Posterior cingulate gyrus (tissue), 11 donors: ENCODE measurements at places on chromosomes 3 and 15.

DNA sequence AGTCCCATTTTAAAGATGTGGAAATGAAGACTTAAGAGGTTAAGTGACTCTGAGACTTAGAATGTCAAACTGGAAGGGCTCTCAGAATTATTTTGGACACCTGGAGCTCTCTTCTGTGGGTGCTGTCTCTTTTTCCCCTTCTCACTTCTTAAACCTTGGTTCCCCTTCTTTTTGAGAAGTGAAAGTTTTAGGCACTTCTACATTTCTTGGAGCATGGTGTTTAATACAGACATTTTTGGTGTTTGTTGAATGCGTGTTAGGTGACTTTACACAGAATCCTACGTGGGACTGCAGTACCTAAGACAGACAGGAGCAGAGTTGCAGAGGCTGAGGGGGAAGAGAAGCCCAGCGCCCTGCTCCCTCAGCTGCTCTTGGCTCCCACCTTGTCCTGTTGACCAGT lies 133.3 kb downstream of the MDFIC2 start:
- no peak for DNase-seq

DNA sequence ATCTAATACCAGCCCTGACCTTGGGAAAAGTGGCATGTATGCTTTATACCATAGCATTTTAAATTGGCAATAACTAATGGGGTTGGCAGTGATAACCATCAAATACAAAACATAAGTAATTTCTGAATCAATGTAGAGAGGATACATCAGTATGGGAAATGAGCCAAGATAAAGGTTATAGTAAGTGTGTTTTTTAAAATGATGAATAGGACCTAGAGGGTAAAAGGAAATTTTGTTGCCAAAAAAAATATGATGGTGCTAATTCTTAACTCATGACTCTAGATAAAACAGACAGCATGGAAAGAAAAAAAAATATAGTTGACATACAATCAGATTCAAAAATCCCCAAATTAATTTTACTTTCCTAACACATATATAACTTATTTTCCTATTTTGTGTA lies 75.4 kb upstream of the ROBO1 start:
- no peak for DNase-seq

DNA sequence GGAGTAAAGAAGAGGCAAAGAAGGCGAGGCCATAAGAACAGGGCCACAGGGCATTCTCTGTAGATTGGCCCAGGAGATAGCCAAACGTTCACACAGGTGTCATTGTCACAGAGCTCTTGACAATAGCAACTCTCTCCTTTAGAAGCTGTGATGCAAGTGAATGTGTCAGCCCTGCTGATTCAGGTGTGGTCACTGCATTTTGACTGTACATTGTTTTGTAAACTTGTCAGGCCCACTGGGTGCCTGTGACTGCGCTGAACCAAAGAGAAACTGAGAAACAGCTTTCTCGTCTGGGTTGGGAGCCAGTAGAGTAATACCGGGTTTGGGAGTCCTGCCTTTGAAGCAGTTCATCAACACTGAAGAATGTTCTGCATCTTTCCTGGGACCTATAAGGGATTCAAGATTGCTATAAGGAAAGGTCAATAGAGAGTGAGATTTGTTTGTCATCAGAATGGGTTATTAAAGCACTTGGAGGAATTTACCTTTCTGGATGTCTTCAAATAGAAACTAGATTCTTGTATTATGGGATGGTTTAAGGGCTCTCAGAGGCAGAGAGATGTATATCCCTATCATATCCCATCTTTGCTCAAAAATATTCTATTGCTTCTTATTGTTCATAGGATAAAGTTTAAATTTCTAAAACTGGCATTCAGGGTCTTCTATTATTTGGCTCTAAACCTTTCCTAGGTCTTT lies 45.4 kb downstream of the TMEM45A start:
- no peak for DNase-seq

GRCh38 chr3:62562596-62562995 lies 189.2 kb upstream of the FEZF2 start:
- no peak for DNase-seq

DNA sequence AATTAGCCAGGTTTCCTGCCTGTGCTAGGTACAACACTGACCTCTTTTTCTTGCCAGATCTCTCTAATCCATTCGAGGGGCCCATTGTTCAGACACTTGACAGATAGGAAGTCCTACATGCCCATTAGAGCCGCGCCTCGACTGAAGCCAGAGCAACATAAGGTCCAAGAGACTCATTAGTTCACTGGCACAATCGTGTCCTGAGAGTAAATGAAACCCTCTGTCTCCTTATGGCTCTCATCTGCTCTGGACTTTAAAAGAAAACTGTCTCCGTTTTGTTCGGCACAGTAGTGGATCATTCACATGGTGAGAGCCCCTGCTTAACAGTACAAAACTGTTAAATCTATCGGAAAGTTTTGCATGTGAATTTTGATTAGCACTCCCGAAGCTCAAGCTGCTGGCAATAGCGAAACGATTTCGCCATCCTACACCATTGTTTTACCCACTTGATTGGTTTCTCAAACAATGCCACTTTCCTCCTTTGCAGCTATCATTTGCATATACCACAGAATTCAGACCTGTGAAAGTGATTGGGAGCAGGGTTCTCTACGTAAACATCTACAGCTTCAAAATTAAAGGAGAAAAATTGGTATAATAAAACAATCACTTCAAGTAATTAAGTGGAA lies 19.0 kb upstream of the C15orf61 start:
- no peak for DNase-seq

- DNase-seq, result no peak
Observed at GRCh38 chr3:171297207-171297606, 163.0 kb downstream of the TNIK start.

- DNase-seq, result peak; percentile 72
Observed at GRCh38 chr15:94674296-94674695, 442.9 kb downstream of the MCTP2 start.

DNA sequence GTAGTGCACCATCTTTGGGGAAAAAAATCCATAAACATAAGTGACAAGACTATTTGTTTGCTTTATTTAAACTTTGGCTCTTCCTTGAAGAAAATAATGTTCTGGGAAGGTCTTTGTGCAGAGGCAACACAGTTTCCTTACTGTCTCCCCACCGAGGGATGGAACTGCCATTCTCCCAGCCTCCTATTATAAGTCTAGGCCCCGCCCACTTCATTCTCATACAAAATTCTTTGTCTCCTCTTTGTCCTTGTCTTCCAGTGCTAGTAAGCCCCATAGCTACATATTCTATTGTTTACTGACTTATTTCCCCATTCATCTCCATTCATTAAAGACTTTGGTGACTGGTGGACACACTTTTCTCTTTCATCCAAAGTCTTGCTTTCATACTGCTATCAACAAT lies 316.5 kb upstream of the ROBO2 start:
- no peak for DNase-seq

DNA sequence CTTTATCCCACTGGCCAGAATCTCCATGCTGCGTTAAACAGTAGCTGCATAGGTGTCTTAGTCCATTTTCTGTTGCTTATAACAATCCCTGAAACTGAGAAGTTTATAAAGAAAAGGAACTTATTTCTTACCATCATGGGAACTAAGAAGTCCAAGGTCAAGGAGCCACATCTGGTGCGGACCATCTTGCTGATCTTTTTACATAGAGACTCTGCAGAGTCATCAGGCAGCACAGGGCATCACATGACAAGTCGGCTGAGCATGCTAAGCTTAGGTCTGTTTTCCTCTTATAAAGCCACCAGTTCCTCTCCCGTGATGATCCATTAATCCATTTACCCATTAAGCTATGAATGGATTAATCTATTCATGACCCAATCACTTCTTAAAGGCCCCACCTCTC lies 22.4 kb upstream of the FAM174B start:
- DNase-seq, result no peak

- no peak for DNase-seq
Observed at GRCh38 chr15:48596415-48596814, 49.1 kb downstream of the FBN1 start.

DNA sequence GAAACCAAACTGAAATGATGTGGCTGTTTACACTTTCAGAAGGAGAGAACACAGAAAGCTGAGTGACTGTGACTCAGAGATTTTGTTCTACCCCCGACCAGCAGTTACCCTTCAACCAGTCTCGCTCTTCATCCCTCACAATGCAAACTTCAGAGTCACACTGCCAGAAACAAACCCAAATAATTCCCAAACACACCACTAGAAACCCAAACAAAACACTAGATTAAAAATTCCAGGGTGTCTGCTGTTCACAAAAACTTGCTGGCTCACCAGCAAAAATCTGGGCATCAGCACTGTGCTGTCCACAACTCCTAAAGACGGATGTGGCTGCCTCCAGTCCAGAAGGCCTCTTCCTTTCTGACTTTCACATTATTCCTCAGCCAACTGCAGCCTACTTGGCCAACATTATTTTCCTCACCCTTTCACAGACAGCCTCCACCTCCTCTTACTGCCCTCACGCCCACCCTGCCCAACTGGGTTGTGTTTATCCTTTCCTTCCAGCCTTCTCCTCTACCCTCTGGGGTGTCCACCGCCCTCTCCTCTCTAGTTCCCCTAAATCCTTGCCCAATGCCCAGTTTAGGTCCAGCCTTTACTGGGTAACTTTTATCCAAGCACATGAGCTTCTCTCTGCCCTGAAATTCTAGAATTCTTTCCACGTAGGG lies 71.4 kb downstream of the MECOM start:
- no peak for DNase-seq

DNA sequence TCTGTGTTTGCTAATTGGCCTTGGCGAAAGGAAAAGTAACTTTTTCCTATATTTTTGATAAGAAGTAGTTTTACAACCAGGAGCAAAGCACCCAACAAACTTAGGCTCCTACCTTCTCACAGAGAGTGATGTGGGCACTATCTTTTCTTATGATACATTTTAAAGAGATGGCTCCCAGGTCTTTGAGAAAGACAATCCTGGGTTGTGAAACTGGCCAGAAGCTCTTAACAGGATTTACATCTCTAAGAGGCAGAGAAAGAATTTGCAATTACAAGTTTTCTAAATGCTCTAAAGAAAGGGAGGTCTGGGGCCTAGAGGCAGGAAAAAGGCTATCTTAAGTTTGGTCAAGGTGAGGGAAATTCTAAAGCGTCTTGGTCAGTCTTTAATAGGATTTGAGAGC lies 609.7 kb downstream of the VGLL3 start:
- DNase-seq, result no peak

GRCh38 chr3:160707187-160707794 lies 30.3 kb downstream of the ARL14 start:
- DNase-seq, result no peak

GRCh38 chr3:43523454-43524053 lies 98.3 kb downstream of the ANO10 start:
- no peak for DNase-seq

DNA sequence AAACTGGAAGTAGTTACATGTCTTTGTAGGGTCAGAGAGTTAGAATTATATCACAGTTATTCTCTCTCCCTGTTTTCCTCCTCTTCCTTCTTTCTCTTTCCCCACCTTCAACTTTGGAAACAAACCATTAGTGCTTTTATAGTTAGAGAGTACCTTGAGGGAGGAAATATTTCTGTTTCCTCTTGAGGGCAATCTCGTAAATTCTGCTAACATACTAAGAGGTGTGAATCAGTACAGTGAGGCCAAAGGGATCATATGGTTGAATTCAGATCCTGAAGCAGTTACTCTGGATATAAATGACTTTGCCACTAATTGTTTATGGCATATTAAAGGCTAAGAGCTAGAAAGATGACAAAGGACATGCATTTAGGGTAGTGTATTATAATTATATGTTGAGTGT lies 60.3 kb upstream of the CCNL1 start:
- no peak for DNase-seq

GRCh38 chr3:65844370-65844769 lies 194.3 kb downstream of the MAGI1 start:
- DNase-seq, result no peak

DNA sequence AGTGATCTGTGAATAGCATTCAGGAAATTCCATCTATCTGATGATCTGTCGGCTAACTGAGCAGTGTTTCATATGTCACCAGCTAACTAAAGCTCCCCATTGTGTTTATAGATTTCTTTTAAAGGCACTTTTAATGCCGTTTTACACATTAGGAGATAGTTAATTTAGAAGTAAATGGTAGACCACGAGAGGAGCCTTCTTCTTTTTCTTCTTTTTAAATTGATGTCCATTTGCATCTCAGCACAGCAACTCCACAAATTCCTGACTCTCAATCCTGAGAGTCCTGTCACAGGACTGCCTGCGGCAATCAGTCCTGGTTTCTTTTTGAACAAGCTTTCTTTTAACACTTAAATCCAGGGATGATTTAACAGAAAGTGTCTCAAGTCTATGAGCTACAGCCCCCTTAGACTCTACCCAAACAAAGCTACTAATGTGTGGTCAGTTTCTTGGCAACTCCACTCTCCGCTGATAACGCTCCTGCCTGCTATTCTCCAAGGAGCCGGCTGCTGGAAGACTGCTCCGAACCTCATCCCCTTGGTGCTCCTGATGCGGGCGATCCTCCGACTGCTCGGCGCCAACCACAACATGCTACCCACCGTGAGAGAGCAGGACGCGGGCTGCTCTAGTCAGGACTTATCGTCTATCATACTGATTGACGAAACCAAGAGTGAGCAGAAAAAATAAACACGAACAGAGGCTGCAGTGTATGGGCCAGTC lies 421.4 kb downstream of the MECOM start:
- peak; percentile 75 for DNase-seq

- no peak for DNase-seq
Observed at GRCh38 chr15:87858651-87859050, 397.9 kb downstream of the NTRK3 start.

DNA sequence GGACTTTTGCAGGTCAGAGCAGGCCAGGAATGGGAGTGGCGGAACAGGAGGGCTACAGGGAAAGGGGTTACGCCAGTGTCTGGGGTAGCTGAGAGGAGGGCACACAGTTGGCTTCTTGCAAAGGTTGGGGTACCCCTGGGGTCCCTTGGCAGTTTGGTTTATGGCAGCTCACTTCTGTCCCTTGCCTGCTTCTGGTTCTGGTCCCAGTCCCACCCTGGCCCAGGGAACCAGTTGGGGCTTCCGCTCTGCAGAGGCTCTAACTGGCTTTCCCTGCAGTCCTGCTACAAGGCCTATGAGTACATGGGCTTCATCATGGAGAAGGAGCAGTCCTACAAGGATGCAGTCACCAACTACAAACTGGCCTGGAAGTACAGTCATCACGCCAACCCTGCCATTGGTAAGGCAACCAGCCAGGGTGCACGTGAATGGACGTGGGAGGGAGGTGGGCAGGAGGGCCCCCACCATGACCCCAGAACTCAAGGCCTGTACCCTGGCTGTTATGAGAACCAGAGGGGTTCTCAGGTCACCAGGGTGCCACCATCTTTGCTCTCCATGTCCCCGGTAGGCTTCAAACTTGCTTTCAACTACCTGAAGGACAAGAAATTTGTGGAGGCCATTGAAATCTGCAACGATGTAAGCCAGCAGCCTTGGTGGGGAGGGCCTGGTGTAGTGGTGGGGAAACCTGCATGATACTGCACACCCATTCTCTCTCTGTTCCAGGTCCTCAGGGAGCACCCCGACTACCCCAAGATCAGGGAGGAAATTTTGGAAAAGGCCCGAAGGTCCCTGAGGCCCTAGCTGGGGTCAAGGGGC lies 15.2 kb downstream of the CSRNP1 start:
- DNase-seq, result no peak

DNA sequence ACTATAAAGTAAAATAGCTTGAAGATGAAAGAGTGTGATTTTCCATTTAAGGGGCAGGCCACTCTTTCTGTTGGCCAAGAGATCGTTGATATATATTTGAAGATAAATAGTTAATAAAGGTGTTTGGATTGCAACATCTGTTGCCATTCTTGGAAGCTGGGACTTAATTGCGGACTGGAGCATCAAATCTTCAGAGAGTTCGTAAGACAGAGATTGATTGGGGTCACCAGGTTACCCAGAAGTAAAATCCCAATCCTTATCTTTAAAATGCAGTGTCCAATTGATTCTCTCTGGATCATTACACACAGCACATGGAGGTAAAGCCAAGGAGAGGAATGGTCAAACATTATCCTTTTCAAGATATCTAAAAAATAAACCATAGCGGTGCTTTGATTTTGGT lies 220.8 kb upstream of the HES1 start:
- no peak for DNase-seq
